ENCODE measurements at places on chromosomes 16 and 17. TPM values are rescaled to one million over a fixed set of nuclear protein-coding genes. Genes with fewer than 3 reads are reported as not detected.

CPHXL2 gene
- total RNA-seq = not detected

SEPHS2 gene
- 7.7 TPM for total RNA-seq

MARVELD3 gene
- total RNA-seq = not detected

PSMC3IP gene
- 5.2 TPM for total RNA-seq

DOC2B gene
- not detected for total RNA-seq

KCNJ16 gene
- total RNA-seq = not detected

PRSS8 gene
- not detected for total RNA-seq

LRRC59 gene
- 297 TPM for total RNA-seq

CALB2 gene
- 1.7 TPM for total RNA-seq

GP1BA gene
- not detected for total RNA-seq

IGFALS gene
- not detected for total RNA-seq

DNAH9 gene
- not detected for total RNA-seq

MT1M gene
- not detected for total RNA-seq

C16orf74 gene
- 11.6 TPM for total RNA-seq

UMOD gene
- total RNA-seq = not detected

GRAPL gene
- total RNA-seq = not detected

SPIRE2 gene
- total RNA-seq = 1.4 TPM
